ENCODE measurements at places on chromosomes 1 and 21.

- no peak for DNase-seq
These were observed 407 bp upstream of the PIGV start for GRCh38 chr1:26787381-26787705.

- no peak for DNase-seq
These were observed 1.7 kb upstream of the ARL8A start for GRCh38 chr1:202146279-202146678.

DNA sequence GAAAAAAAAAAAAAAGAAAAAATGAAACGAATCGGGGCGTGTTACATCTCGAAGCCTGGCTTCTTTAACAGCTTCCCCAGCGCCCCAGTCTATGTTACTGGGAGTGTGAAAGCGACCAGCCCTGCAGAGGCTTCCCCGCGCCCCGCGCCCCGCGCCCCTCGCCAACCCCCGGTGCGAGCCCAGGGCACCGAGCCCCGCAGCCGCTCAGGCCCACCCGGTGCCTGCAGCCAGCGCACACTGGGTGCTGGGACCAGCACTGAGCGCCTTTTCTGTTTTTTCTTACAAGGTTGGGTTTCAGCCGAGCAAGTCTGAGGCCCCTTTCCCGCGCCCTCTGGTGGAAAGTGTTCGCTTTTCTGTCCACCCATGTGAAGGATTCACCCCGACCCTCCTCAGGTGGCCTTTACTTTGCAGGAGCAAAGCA is 42.1 kb upstream of the ZNF496 start:
- no peak for DNase-seq

DNA sequence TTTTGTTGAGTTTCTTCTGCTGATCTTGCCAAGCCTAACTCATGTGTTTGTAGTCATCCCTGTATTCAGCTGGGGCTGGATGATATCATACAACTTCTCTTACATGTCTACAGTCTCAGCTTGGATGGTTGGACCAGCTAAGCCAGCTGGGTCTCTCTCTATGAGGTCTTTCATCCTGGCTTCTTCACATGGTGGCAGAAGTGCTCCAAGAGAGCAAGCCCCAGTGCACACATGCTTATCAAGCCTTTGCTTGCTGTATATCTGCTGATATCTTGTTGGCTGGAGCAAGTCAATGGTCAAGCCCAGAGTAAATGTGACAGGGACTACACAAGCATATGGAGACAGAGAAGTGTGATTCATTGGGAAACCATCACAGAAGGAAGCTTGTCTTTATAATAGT is 29.2 kb upstream of the SLC44A5 start:
- no peak for DNase-seq

GRCh38 chr1:236489710-236490377 is 33.9 kb upstream of the LGALS8 start:
- no peak for DNase-seq

GRCh38 chr1:15116966-15117365 is 36.6 kb upstream of the TMEM51 start:
- no peak for DNase-seq

DNA sequence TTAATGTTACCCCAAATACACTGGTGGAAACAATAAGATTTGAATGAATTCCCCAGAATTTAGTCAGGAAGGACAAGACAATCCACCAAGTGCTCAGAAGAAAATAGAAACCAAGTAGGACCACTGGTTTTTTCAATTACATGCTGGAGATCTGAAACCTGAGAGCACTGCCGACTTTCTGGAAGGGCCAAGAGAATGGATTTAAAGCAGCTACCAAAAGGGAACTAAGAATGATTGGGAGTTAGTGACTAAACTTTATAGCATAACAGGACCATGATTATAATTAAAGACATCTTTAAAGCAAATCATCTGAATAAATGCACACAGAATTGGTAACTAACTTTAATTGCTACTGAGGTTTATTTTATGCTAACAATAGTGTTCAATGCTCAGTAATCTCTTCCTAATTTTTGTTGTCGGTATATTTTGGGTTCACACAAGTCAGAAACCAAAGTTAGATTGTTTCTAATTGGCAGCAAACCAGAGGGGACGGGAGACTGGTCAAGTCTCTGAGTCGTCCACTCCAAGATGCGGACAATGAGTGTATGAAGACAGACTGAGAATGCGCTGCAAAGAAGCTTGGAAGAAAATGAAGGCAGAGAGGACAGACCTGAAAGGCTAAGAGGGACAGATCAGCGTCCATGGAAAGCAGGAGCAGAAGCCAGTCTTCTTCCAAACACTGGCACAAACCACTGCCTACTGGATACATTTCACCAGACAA is 2.3 kb upstream of the RGS13 start:
- DNase-seq: no peak

DNA sequence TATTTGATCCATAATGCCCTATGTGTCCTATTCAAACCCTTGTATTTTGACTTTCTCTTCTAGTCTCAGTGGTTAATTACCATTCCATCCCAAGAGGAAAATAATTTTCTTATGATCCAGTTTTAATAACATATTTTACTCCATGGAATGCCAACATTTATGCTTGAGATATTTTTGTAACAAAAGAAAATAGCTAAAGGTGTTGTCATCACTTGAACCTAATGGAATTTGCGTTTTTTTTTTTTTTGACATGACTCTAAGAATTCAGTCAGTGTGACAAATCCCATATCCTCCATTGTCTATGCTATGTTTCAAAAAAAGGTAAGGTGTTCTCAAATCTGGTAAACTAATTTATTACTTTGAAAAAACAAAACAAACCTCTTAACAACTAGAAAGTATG is 324.1 kb upstream of the ADAMTS5 start:
- DNase-seq: no peak

DNA sequence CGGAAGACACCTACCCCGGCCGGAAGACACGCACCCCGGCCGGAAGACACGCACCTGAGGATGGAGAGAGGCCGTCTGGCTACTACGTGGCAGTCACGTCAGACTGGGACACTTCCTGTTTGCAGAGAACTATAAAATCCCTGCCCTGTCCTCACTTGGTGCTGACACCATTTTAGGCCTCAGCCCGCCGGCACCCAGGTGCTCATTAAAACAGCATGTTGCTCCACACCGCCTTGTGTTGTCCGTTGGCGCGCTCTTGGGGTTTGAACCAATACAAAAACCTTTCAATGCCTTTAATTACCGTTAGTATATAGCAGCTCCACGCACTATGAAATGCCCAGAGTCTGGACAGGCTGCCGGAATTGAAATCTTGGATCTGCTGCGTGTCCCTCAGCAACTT is 34.7 kb downstream of the VN1R5 start:
- DNase-seq: no peak

GRCh38 chr1:218558271-218558810 is 213.2 kb downstream of the TGFB2 start:
- no peak for DNase-seq

GRCh38 chr1:66968574-66968973 is 43.8 kb downstream of the MIER1 start:
- DNase-seq: no peak

GRCh38 chr1:207669528-207670009 is 24.6 kb downstream of the CR1L start:
- no peak for DNase-seq

DNA sequence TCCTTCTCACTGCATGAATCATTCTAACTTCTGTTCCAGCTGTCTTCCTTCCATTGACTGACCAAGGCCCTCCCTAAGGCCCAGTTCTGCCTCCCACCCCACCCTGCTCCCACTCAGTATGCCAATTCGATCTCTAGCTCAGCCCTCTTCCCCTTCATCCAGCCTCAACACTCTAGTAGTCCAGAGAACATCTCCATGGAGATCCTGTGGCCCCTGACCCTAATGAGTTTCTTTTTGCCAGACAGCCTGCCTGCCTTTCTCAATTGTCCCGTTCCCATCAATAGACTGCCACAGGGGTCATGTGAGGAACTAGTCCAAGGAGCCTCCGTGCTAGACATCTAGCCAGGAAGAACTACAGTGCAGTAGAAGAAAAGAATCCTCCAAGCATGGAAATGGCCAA is 26.4 kb downstream of the RRAGC start:
- DNase-seq: no peak

- DNase-seq: no peak
These were observed 125.6 kb downstream of the URB2 start for GRCh38 chr1:229751610-229752009.
